ENCODE measurements at places on chromosomes 4 and X. TPM values are rescaled to one million over a fixed set of nuclear protein-coding genes. Genes with fewer than 3 reads are reported as not detected.
A peak's percentile ranks its signal among the peaks of the same experiment; 100 is the strongest.

DNA sequence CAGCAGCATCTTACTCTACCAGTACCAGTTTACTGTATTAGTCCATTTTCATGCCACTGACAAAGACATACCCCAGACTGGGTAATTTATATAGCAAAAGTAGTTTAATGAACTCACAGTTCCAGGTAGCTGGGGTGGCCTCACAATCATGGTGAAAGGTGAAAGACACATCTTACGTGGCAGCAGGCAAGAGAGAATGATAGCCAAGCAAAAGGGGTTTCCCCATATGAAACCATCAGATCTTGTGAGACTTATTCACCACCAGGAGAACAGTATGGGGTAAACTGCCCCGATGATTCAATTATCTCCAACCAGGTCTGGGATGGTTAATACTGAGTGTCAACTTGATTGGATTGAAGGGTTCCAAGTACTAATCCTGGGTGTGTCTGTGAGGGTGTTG lies 69.3 kb downstream of the YIPF6 start:
- no peak for DNase-seq

GRCh38 chrX:37580080-37580479 lies 8.6 kb downstream of the LANCL3 start:
- DNase-seq, result no peak

DNA sequence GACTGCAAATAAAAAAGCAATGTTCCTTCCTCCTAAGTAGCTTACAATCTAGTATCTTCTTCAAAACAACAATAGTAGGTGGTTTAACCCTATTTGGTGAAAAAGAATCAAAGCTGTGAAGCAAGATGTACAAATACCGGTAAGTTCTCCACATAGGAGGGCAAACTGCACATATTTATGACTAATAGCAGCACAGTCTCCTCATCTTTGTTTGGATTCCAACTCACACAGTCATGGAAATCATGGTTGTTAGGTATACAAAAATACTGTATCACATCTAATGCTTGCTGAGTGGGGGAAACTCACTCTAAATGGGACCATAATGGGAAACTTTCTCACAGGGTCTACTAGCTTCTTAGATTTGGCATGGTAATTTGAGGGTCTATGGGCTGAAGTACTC lies 597.2 kb downstream of the INPP4B start:
- DNase-seq, result no peak

GRCh38 chr4:35163168-35163567 lies 1081.1 kb downstream of the ARAP2 start:
- no peak for DNase-seq

DNA sequence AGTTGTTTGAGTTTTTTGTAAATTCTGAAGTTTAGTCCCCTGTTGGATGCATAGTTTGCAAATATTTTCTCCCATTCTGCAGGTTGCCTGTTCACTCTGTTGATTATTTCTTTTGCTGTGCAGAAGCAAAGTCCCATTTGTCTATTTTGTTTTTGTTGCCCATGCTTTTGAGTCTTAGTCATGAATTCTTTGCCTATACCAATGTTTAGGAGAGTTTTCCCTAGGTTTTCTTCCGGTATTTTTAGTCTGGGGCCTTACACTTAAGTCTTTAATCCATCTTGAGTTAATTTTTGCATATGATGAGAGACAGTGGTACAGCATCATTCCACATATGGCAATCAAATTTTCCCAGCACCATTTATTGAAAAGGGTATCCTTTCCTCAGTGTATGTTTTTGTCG lies 405.8 kb upstream of the RPS6KA3 start:
- no peak for DNase-seq

- DNase-seq, result no peak
These were observed 247.7 kb upstream of the ARSJ start for GRCh38 chr4:114226968-114227760.

DNA sequence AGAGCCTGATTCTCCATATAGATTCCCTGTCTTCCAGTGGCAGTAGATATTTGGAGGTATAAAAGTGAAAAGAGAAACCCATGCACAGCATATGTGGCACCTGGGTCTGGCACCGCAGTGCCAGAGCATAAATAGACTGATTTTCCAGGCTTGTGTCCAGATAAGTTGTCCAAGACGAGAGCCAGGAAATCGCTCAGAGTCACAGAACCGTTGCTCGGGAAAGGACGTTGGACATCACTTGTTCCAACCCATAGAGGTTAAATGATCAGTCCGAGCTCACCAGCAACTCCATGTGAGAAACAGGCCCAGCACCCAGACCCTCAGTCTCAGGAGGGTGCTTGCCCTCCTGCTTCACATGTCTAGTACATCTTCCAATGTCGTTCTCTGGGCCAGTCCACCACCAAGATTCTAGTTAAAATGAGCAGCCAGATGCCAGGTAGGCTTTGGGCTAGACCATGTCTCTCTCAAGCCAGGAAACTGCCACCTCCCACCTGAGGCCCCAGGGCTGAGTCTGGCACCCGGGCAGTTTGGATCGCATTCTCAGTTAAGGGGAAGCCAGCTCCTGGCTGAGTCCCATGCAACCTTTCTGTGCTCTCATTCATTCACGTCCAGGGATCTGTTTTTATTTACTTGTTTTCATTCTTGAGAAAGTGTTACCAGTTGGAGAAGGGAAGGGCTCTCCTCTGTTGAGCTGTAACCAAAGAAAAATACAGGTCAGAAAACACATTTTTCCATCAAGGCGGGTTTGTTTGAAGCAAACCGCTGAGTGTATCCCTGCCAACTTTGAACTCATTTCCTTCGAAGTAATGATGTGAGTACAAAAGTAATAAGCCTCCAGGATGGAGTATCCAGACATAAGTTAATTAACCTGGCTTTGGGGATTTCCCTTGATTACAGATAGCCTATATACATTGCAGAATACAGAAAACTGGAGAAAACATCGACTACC lies 91.7 kb downstream of the PHOX2B start:
- no peak for DNase-seq

DNA sequence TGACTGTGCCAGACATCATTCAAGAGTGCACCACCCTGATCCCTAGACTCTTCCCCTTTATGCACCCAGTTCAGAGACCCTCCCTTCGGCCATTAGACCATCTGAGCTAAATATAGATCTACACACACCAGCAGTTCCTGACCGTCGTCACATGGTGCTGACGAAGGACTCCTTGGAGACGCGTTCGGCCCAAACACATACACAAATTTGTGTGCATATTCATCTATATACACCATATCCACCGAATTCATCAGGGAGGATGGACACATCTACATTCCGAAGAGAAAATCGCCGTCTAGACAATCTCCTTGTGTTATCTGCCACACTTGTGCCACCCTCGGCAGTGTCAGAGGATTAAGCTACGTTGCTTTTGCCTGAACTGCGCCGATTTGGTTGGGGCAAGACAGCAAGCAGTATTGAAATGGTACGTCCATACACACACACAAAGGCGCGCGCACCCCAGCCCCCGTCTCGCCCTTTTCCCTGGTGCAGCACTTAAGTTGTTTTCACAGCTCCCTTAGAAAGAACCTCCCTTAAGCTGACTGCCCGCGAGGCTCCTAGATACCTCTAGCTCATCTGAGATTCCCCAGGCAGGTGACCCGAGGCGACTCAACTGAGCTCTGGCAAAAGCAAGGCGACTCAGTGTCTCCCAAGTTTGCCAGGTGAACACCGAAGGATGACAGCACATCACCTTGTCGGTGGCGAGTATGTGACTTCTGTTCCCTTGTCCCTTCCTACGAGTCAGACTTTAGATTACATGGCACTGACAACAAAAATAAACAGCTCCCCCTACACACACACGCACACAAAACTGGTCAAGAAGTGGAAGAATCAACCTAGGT lies 1.0 kb downstream of the RASGEF1B start:
- DNase-seq, result peak; percentile 33

GRCh38 chrX:137290011-137290410 lies 256.2 kb upstream of the GPR101 start:
- DNase-seq, result no peak

DNA sequence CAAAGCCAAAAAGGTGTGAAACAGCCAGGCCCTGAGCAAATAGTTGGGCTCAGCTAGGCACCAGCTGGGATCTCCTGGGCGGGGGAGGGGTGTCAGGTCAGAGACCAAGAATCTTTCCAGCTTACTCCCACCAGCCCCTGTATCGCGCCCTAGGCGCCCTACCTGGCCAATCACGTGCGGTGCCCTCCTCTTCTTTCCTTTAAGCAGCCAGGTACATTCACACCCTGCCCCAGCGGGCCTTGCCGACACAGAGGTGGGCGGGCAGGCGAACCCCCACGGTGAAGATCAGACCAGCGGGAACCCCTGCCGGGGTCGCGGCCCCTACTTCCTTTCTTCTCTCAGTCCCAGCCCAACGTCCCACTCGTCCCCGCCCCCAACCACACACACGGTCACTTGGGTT lies 9.1 kb downstream of the ARHGAP36 start:
- DNase-seq, result no peak

DNA sequence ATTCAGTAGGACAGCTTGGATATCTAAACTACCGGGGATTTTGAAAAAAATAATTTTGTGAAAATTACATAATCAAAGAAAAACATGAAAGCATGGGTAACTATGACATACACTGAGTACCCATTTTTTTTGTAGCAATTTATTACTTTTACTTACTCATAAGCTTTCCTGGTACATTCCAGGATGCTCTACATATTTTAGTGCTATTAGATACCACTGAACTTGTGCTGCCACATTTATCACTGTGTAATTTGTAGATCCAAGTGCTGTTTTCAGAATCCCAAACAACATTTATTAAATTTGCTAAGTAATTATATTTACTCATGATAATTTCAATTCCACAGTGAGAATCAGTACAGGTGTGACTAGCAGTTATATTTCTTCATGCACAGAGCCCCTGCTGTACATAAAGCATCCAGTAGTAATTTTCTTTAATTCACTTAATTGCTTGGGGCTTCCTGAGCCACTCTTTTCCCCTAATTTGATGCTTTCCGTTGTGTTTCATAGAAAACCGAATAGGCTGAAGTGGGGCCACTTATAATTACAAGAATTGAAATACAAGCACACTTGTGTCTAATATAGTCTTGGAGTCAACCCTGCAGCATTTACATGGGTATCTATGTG lies 2254.4 kb downstream of the ARAP2 start:
- DNase-seq, result no peak

- DNase-seq, result no peak
These were observed 23.8 kb upstream of the CD38 start for GRCh38 chr4:15754323-15754722.

- no peak for DNase-seq
These were observed 123.1 kb upstream of the GLRA2 start for GRCh38 chrX:14406225-14406624.

GRCh38 chrX:77085372-77085771 lies 361.8 kb upstream of the FGF16 start:
- no peak for DNase-seq

DNA sequence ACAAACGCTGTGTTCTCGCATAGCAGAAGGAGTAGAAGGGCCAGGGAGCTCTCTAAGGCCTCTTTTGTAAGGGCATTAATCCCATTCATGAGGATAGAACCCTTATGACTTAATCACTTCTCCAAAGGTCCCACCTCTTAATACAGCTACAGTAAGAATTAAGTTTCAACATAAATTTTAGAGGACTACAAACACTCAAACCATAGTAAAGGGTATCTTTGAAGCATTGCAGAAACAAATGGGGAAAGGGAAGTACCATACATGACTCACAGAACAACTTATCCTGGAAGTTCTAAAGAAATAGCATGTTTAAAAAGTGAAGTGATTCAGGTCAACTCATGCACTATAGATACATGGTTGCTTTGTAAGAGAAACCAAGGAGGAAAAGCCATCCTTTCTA lies 680.8 kb downstream of the RPA4 start:
- DNase-seq, result no peak

DNA sequence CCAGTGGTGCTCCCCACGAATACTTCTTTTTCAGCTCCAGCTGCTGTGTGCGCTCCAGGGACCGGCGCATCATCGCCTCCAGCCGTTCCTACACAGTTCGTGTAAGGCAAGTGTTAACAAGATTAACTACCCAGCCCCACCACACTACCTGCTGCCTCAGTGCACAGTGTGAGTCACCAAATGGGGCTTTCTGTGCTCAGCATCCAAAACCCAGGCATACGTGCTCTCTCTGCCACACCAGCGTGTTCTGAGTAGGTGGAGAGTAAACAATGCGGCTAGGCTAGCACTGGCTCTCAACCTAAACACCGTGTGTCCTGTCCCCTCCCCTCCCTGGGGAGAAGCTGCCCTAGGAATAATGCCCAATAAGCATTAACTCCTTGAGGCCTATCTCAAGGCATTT lies 60.0 kb downstream of the MAP7D2 start:
- DNase-seq, result peak; percentile 53

GRCh38 chrX:120781403-120781802 lies 94.3 kb downstream of the CT47B1 start:
- no peak for DNase-seq

- DNase-seq, result no peak
These were observed 29.3 kb upstream of the GPR101 start for GRCh38 chrX:137062915-137063617.

DNA sequence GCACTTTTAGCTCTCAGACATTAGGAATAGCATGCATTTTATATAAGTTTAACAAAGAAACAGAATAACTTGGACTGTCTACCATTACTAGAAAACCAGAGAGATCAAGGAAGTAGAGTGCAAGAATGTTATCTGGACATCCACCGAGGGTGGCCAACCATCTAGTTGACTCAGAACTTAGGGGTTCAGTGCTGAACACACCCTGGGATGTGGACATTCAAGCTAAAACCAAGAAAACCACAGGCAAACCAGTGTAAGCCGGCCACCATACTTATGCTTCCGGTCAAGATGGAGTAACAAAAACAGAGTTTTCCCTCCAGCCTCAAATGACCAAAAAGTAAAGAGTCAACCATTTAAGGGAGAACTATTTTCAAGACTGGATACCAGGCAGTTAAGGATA lies 181.4 kb upstream of the MXRA5 start:
- DNase-seq, result no peak

DNA sequence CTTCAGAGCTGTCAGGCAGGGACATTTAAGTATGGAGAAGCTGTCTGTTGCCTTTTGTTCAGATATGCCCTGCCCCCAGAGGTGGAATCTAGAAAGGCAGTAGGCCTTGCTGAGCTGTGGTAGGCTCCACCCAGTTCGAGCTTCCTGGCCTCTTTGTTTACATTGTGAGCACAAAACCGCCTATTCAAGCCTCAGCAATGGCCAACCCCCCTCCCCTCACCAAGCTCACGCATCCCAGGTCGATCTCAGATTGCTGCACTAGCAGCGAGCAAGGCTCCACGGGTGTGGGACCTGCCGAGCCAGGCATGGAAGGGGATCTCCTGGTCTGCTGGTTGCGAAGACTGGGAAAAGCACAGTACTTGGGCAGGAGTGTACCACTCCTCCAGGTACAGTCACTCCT lies 59.3 kb downstream of the ZNF674 start:
- no peak for DNase-seq

GRCh38 chrX:153519569-153520286 lies 2.3 kb downstream of the ATP2B3 start:
- no peak for DNase-seq

- DNase-seq, result no peak
These were observed 378.5 kb downstream of the KLHL4 start for GRCh38 chrX:87896057-87896456.

The GLRB gene
- total RNA-seq, result 9.1 TPM

The SPACA5 gene
- not detected for total RNA-seq

The OPHN1 gene
- 13.1 TPM for total RNA-seq

The ZBTB49 gene
- 3.3 TPM for total RNA-seq

The SLC49A3 gene
- 0.40 TPM for total RNA-seq

The SRPK3 gene
- 0.14 TPM for total RNA-seq

The CXCL8 gene
- 404 TPM for total RNA-seq

The FAM47E gene
- total RNA-seq, result 0.57 TPM

The FHIP1A gene
- total RNA-seq, result 19.3 TPM

The SMIM31 gene
- 1.9 TPM for total RNA-seq

The TMSB15C gene
- 4.0 TPM for total RNA-seq

The SYN1 gene
- not detected for total RNA-seq

The EXOC1L gene
- not detected for total RNA-seq

The OPRPN gene
- not detected for total RNA-seq

The SCRG1 gene
- not detected for total RNA-seq

The PLP1 gene
- not detected for total RNA-seq

All from Calu3 (cell line).